ENCODE measurements at places on chromosomes 12 and 14. TPM values are rescaled to one million over a fixed set of nuclear protein-coding genes. Genes with fewer than 3 reads are reported as not detected.
A peak's percentile ranks its signal among the peaks of the same experiment; 100 is the strongest.

- no peak overlapping the region for H3K4me3 ChIP-seq
- peaks cover 5% of the 10 kb centered on the region for H3K4me1 ChIP-seq
- peaks cover 15% of the 10 kb centered on the region for H3K36me3 ChIP-seq
- no peaks in the 10 kb centered on the region for H3K27me3 ChIP-seq
- no peak overlapping the region for H3K27ac ChIP-seq
Observed at GRCh38 chr12:105212438-105212837, 23.5 kb downstream of the APPL2 start.

Gene PNP
- total RNA-seq: 80.7 TPM

DNA sequence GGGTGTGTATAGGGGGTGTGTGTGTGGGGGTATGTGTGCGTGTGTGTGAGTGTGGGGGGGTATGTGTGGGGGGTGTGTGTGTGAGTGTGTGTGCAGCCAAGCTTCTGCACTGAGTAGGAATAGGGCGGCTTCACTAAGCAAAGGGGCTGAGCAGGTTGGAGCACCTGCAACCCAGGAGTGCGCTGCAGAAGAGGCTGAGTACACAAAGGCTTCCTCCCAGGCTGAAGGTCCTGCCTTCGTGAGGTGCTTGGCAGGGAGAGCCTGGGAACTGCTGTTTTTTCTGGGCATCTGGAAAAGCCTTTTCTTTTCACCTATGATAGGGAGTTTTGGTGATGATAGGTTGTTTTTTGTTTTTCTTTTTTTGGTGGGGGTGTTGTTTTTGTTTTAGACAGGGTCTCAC lies 6.0 kb upstream of the NUDT14 start:
- no peaks in the 10 kb centered on the region for H3K4me1 ChIP-seq
- H3K36me3 ChIP-seq: no peaks in the 10 kb centered on the region
- no peaks in the 10 kb centered on the region for H3K27me3 ChIP-seq
- no peak overlapping the region for H3K4me3 ChIP-seq

- H3K4me1 ChIP-seq: no peaks in the 10 kb centered on the region
- H3K4me3 ChIP-seq: no peak overlapping the region
- H3K36me3 ChIP-seq: no peaks in the 10 kb centered on the region
- H3K27me3 ChIP-seq: no peaks in the 10 kb centered on the region
- H3K27ac ChIP-seq: no peak overlapping the region
Observed at GRCh38 chr12:66036317-66036716, 94.2 kb downstream of the LLPH start.

Gene HSPA2
- 41.9 TPM for total RNA-seq

DNA sequence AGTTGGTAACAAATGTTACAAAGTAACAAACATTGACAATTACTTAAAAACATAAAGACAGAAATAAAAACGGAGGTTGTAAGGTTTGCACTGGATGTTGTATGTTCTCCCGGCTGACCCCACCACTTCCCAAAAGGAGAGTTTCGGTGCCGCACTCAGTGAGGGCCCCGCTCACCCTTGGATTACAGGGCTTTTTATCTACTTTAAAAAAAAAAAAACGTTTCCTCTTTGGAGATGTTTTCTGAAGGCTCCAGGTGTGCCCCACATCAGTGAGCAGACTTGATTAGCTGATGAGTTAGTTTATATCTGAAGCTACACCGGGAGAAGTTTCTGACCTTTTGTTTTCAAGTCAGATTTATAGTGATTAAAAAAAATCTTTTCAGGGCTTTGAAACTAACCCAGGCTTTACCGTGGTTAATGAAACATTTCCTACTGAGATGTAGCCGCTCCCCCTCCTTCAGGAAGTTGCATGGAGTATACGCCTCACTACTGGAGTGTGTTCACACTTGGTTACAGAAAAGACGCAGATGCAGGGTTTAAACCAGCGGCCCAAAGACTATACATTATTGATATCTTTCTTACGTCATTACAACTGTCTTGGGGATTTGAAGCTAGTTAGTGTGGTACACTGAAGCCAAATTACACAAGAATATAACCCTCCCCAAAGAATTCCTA lies 38.0 kb upstream of the BCL7A start:
- no peaks in the 10 kb centered on the region for H3K27me3 ChIP-seq
- no peaks in the 10 kb centered on the region for H3K36me3 ChIP-seq
- DNase-seq: peak; percentile 89
- H3K4me3 ChIP-seq: no peak overlapping the region
- no peaks in the 10 kb centered on the region for H3K4me1 ChIP-seq
- no peak overlapping the region for H3K27ac ChIP-seq

DNA sequence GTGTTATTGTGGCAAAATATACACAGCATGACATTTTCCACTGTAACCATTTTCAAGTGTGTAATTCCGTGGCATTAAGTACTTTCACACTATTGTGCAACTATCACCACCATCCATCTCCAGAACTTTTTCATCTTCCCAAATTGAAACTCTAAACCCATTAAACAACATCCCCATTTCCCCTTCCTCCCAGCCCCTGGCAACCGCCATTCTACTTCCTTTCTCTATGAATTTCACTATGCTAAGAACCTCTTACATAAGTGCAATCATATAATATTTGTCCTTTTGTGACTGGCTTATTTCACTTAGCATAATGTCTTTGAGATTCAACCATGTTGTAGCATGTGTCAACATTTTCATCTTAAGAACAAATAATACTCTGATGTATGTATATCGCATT lies 67.8 kb upstream of the PYGL start:
- no peaks in the 10 kb centered on the region for H3K4me1 ChIP-seq
- no peak overlapping the region for H3K27ac ChIP-seq
- no peak overlapping the region for H3K4me3 ChIP-seq

Gene WSCD2
- 1.6 TPM for total RNA-seq

Gene FGF6
- total RNA-seq: not detected
